ENCODE measurements at places on chromosomes 12 and 14. TPM values are rescaled to one million over a fixed set of nuclear protein-coding genes. Genes with fewer than 3 reads are reported as not detected.

PACS2 gene
- total RNA-seq: 61.3 TPM

GRCh38 chr14:35391388-35391710 is 13.2 kb downstream of the NFKBIA start:
- DNase-seq: no peak

GRCh38 chr14:78022059-78022458 is 148.1 kb upstream of the NRXN3 start:
- no peak for DNase-seq

DNA sequence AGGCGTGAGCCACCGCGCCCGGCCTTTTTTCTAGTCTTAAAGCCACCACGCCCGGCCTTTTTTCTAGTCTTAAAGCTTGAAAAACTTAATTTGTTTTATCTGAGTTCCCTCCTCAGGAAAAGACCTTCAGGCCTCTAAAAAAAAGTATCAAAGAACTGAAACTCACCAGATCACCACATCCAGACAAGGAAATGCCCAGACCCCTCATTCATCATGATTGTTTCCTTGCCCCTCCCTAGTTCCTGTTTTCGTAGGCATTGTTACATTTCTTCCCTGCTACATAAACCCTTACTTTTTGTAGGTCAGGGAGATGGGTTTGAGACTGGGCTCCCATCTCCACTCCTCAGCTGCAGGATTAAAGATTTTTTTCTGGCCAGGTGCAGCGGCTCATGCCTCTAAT is 21.1 kb upstream of the VWF start:
- no peak for DNase-seq

- DNase-seq: no peak
Measured at GRCh38 chr14:77085538-77085937, 12.5 kb upstream of the CIPC start.

ABHD12B gene
- not detected for total RNA-seq

JPH4 gene
- total RNA-seq: 4.3 TPM

ERBB3 gene
- total RNA-seq: 1.4 TPM

DNA sequence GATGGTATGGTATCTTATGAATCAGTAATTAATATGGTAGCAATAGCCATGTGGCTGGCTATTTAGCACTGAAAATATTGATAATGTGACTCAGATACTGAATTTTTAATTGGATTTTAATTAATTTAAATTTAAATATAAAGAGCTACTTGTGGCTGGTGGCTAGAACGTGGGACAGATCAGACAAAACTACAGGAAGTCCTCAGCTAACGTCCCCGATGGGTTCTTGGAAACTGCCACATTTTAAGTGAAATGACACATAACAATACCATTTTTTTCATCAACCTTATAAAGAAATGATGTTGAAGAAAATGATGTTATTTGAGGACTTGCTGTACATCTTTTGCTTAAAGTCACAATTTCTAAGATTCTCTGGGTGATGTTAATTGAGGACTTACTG is 138.1 kb upstream of the FLRT2 start:
- DNase-seq: no peak

GPR162 gene
- total RNA-seq: 3.9 TPM

SCN8A gene
- total RNA-seq: 0.81 TPM

GRCh38 chr12:124578445-124578844 is 11.0 kb upstream of the NCOR2 start:
- DNase-seq: no peak

E2F7 gene
- 0.24 TPM for total RNA-seq

GRCh38 chr14:61474015-61474414 is 152.6 kb downstream of the PRKCH start:
- no peak for DNase-seq

- DNase-seq: no peak
Measured at GRCh38 chr14:84027351-84027750, 1502.6 kb upstream of the FLRT2 start.

GRCh38 chr14:22536853-22537338 is 52.1 kb downstream of the DAD1 start:
- DNase-seq: no peak

AMDHD1 gene
- total RNA-seq: 0.46 TPM

GRCh38 chr14:103488071-103488470 is 34.6 kb downstream of the CKB start:
- DNase-seq: no peak

DNA sequence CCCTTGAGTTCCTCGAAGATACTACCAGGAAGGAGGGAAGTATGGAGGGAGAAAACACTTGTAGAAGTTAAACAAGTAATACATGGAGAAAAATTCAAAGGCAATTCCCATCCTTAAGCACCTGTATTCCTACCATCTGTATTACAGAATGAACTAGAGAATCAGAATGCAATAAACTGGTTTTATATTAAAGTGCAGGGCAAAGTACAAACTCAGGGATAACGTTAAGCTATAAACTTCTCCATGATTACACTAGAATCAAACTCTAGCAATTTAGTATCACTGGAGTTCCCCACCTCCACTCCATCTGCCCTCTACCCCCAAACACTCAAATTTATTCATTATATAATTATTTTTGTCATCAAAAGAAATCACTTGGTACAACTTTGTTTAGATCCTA is 13.1 kb downstream of the PAWR start:
- no peak for DNase-seq

RIPK3 gene
- 8.5 TPM for total RNA-seq

GRCh38 chr12:93361151-93361919 is 16.4 kb upstream of the NUDT4 start:
- DNase-seq: no peak

- DNase-seq: no peak
Measured at GRCh38 chr14:57712102-57712501, 153.8 kb downstream of the SLC35F4 start.

DNA sequence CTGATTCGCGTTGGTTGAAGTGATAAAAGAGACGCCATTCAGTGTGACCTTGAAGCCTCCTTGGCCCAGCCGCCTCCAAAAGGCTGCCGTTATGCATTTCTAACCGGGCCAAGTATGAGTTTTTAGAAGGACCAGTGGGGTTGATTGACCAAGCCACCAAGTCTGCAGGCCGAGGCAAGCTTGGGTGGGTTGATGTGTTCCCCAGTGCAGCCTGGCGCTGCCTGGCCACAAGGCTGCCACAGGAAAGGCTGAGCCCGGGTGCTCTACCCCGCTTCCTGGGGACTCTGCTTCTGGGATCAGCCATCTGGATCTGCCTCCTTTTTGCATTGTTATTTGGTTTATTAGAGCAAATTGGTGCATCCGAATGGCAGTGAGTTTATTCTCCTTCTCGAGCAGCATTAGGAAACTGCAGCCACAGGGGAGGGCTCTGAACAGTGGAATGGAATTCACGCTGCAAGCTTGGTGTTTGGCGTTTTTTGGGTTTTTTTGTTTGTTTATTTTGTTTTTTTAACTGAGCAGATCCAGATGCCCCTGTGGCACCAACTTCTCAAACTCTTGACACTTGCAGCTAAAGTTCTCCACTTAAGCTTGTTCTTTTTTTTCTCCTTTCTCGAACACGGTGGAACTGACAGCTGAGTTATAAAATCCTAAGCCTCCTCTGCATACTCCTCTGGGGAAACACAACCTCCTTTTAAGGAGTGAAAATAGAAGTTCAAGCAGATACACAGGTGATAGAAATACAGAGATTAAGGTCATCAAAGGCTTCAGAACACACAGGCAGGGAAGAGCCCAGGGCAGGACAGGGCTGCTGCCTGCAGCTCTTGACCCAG is 145.4 kb upstream of the FKBP4 start:
- DNase-seq: peak; percentile 46

GRCh38 chr12:121980191-121980891 is 41.3 kb upstream of the BCL7A start:
- DNase-seq: peak; percentile 79

GRCh38 chr12:96136161-96136560 is 58.0 kb upstream of the ELK3 start:
- DNase-seq: no peak

- no peak for DNase-seq
Measured at GRCh38 chr12:98814254-98814653, 169.2 kb downstream of the APAF1 start.

GRCh38 chr14:67938071-67938470 is 118.5 kb downstream of the RAD51B start:
- no peak for DNase-seq

DNA sequence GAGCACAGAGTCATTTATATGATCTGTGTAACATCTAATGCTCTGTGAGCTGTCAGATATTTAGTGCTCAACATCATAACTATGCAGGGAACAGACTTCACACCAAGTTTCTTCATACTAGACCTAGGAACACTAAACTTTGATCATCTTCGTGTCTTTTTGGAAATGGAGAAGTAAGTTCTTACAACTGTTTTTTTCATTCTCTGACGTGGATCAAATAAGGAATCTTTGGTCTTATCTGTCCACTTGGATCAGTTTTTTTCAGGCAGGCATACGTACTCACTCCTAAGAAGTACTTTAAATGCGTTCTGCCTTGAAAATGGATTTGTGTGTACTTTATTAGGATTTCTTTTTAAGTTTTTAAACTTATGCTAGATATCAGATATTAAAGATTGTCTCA is 191.0 kb downstream of the FBXL14 start:
- DNase-seq: no peak

DNA sequence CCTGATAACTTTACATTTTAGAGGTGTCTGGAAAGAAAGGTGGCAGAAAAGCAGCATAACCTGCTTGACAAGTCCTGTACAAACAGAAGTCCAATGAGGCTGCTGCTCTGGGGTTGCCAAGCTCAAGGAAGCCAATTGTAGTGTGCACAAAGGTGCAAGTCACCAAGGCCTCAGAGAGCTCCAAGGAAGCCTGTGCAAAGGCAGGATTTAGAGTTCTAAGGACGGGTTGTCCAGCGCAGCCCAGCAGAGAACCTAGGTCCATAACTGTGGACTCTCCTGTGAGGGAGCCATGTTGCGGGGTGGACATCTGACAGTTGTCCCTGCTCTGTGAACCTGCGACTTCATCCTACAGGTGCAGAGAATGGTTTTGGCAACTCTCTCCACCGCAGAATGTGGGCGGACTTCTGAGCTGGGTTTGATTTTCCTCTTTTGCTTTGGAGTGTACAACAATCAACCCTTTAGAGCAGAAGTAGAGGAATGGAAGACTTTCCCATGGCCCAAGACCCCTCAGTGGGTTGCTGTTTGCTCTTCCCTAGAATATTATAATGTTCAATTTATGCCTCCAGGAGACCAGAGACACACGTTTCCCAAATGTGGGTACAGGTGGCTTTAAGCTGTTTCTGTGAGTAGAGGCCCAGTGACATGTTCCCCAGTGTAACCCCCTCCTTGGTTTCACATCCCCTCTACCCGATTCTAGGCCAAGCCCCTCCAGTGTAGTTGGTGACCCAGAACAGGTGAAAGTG is 81.0 kb downstream of the ETV6 start:
- no peak for DNase-seq

HOXC9 gene
- 12.0 TPM for total RNA-seq

DNA sequence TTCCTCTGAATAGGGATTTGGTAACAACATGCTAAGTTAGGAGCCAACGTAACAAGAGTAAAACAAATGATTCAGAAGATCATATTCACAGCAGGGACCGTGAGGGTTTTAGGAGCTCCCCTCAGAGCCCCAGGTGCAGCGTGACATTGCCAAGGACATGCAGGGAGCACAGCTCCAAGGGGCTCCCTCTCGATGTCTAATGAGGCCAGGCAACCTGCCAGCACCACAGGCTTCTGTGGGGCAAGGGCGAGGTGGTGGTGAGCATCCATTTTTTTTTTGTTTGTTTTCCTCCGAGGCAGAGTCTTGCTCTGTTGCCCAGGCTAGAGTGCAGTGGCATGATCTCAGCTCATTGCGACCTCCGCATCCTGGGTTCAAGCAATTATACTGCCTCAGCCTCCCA is 95.1 kb upstream of the PTPRB start:
- DNase-seq: peak; percentile 62

DNA sequence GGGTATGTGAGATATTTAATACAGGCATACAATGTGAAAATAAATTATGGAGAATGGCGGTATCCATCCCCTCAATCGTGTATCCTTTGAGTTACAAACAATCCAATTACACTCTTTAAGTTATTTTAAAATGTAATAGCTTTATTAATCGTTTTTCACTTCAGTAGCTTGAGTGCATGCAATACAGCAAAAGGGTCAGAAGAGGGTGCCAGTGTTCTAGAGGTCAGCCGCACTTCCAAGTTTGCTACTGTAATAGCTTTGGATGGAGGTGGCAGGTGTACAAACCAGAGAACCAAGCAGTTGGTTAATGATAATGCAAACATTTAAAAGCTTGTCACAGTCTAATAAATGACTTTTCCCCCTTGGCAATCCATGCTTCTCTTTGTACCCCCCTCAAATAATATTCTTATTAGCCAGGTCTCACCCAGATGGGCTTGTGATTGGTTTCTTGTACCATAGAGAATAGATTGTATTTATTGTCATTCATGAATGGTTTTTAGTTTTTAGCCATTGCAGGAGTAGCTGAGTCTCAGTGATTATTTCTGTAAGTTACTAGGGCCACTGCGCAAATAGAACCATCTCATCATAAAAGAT is 127.0 kb downstream of the ERC1 start:
- DNase-seq: peak; percentile 87

- DNase-seq: no peak
Measured at GRCh38 chr12:43462741-43463140, 89.3 kb downstream of the ADAMTS20 start.

STON2 gene
- 20.5 TPM for total RNA-seq

- no peak for DNase-seq
Measured at GRCh38 chr12:88993651-88994050, 358.6 kb downstream of the DUSP6 start.

GRCh38 chr12:49346659-49347310 is at the start of gene DNAJC22:
DNAJC22 (plus strand) TSS chr12:49346888; CDS start chr12:49348873, 1,985 bp downstream.
- peak; percentile 75 for DNase-seq

DNA sequence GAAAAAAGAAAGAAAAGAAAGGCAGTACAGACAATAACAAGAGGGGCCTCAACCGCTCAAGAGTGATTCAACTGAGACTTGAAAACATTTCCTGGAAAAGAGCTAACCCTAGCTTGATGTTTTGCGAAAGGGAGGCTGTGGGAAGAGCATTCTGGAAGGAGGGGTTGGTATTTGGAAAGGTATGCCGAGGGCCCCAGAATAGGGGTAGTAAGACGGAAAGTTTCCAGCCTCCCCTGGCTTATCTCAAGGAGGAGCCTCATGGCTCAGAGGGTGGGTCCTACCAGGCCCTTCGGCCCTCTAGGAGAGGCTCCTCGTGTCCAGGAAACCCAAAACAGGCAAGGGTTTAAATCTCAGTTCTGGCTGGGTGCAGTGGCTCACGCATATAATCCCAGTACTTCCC is 8.4 kb downstream of the RNU4-2 start:
- no peak for DNase-seq

- DNase-seq: no peak
Measured at GRCh38 chr12:72901685-72902084, 629.5 kb downstream of the TRHDE start.

- DNase-seq: no peak
Measured at GRCh38 chr14:95077345-95077744, 80.0 kb downstream of the DICER1 start.

Measured in posterior vena cava (tissue), 2 donors.